Activated CD8-positive, alpha-beta T cell treated with anti-CD3 and anti-CD28 coated beads for 36 hours (primary cell): ENCODE measurements at places on chromosomes 1 and 21. TPM values are rescaled to one million over a fixed set of nuclear protein-coding genes. Genes with fewer than 3 reads are reported as not detected.

The OR10J1 gene
- not detected for total RNA-seq

The SNAP47 gene
- total RNA-seq: 25.3 TPM

The MYBPH gene
- not detected for total RNA-seq

The RORC gene
- total RNA-seq: 1.5 TPM

GRCh38 chr1:162854245-162854882 lies 6.6 kb downstream of the CCDC190 start:
- H3K27ac ChIP-seq: no peak overlapping the region
- peaks cover 5% of the 10 kb centered on the region for H3K27me3 ChIP-seq
- H3K4me3 ChIP-seq: no peak overlapping the region
- peak; percentile 74 for DNase-seq
- no peaks in the 10 kb centered on the region for H3K4me1 ChIP-seq

GRCh38 chr1:27342391-27342777 lies 562 bp downstream of the SYTL1 start:
- H3K27me3 ChIP-seq: no peaks in the 10 kb centered on the region
- peak; percentile 74 for DNase-seq
- H3K27ac ChIP-seq: peak overlapping the region; percentile 89
- H3K4me1 ChIP-seq: peaks cover 42% of the 10 kb centered on the region

GRCh38 chr1:84603941-84604830 lies 29.9 kb upstream of the CTBS start:
- DNase-seq: no peak
- H3K4me3 ChIP-seq: no peak overlapping the region
- H3K4me1 ChIP-seq: peaks cover 12% of the 10 kb centered on the region
- H3K36me3 ChIP-seq: peaks cover 16% of the 10 kb centered on the region

- H3K27ac ChIP-seq: no peak overlapping the region
- no peak for DNase-seq
- H3K4me1 ChIP-seq: peaks cover 2% of the 10 kb centered on the region
- H3K27me3 ChIP-seq: peaks cover 20% of the 10 kb centered on the region
Observed at GRCh38 chr1:64229307-64229706, 25.9 kb downstream of the UBE2U start.

GRCh38 chr1:212620293-212620692 lies 11.7 kb downstream of the ATF3 start:
- H3K36me3 ChIP-seq: peaks cover 69% of the 10 kb centered on the region
- DNase-seq: no peak
- no peak overlapping the region for H3K27ac ChIP-seq
- H3K27me3 ChIP-seq: no peaks in the 10 kb centered on the region
- H3K4me1 ChIP-seq: peaks cover 22% of the 10 kb centered on the region
